Stimulated activated CD4-positive, alpha-beta T cell treated with anti-CD3 and anti-CD28 coated beads, Interleukin-4, amount 100 ng/mL, for 1 hour (primary cell): ENCODE measurements at places on chromosomes 13 and 19.

DNA sequence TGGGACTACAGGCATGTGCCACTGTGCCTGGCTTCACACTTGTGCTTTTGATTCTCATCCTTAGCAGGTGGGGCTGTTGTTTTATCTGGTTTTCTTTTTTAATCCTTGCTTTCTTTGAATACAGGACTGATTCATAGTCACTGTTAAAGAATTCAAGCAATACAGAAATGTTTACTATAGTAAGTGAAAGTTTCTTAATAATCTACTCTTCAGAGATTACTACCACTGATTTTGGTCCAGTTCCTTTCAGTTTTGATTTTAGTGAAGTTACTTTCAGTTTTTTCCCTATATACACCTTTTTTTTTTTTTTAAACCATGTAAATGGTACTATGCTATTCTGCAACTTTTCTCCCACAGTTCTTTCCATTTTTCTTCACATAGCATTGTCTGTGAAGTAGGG is 53.6 kb downstream of the GATAD2A start:
- no peak for DNase-seq

- peak; percentile 92 for DNase-seq
Observed at GRCh38 chr19:46856062-46857022, 4.5 kb upstream of the ARHGAP35 start.

DNA sequence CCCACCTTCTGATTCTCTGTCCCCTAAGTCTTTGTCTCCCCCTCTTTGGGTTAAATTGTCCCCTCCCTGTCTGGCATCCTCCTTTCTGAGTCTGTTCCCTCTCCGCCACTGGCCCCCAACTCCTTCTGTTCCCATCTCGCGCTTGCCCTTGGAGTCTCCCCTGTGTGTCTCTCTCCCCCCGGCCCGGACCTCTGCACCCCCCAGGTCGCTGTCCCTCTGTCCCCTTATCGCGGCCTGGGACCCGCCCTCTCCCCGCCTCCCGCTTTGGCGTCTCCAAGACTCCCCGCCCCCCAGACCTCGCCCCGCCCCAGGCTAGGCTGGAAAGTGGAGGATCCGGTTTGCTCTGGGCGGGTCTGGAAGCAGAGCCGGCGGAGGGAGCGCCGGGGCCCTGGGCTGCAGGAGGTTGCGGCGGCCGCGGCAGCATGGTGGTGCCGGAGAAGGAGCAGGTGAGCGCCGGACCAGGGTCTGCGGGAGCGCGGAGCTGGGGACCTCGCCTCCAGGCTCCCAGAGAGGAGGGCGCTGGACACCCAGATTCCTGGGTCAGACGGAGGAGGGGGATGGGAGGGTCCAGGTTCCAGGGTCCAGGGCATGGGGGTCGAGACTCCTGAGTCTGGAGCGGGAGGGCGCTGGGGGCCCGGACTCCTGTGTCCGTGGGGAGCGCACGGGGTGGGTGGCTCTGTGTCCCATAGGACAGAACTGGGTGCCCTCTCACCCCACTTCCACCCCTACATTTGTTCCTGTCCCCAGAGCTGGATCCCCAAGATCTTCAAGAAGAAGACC is at the start of gene TRPM4:
TRPM4 (plus strand) TSS at position 348 of the 780 bp plus-strand sequence; CDS start at position 423, 75 bp downstream.
- DNase-seq: peak; percentile 55

DNA sequence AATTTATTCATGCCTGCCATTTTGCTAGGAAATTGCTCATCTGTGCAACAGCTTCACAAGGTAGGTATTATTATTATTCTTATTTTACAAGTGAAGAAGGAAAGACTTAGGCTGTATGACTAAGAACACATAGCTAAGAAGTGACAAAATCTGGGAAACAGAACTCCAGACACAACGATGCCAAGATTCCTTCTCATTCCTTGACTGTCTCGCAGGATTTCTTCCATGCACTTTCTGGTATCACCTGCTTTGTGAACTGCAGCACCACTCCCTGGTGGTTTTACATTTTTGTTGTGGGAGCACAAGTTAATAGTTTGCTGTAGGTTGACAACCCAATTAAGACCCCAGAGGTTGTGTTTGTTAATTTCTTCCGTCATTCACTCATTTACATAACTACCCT is 188.5 kb downstream of the LACC1 start:
- DNase-seq: no peak

- no peak for DNase-seq
Observed at GRCh38 chr19:45793178-45793564, 526 bp upstream of the DMWD start.

GRCh38 chr19:55591555-55591954 is 7.8 kb downstream of the FIZ1 start:
- DNase-seq: no peak

GRCh38 chr19:30681162-30682100 is 309.2 kb downstream of the ZNF536 start:
- DNase-seq: no peak

GRCh38 chr13:40993987-40994386 is 25.1 kb downstream of the ELF1 start:
- no peak for DNase-seq

- DNase-seq: no peak
Observed at GRCh38 chr13:42113478-42113877, 65.0 kb downstream of the DGKH start.

- no peak for DNase-seq
Observed at GRCh38 chr13:49821216-49822009, 28.9 kb upstream of the KPNA3 start.

- no peak for DNase-seq
Observed at GRCh38 chr19:33902802-33903488, 106.3 kb downstream of the KCTD15 start.

GRCh38 chr13:41520016-41520659 is 62.8 kb downstream of the RGCC start:
- DNase-seq: no peak

GRCh38 chr19:46413262-46414031 is at the start of gene CCDC8:
Gene CCDC8 (minus strand): TSS chr19:46413564. CDS start chr19:46412810, 754 bp downstream.
- no peak for DNase-seq

- no peak for DNase-seq
Observed at GRCh38 chr19:40322951-40323615, 25.1 kb downstream of the C19orf47 start.

GRCh38 chr13:110240352-110240751 is 66.6 kb downstream of the COL4A1 start:
- no peak for DNase-seq

DNA sequence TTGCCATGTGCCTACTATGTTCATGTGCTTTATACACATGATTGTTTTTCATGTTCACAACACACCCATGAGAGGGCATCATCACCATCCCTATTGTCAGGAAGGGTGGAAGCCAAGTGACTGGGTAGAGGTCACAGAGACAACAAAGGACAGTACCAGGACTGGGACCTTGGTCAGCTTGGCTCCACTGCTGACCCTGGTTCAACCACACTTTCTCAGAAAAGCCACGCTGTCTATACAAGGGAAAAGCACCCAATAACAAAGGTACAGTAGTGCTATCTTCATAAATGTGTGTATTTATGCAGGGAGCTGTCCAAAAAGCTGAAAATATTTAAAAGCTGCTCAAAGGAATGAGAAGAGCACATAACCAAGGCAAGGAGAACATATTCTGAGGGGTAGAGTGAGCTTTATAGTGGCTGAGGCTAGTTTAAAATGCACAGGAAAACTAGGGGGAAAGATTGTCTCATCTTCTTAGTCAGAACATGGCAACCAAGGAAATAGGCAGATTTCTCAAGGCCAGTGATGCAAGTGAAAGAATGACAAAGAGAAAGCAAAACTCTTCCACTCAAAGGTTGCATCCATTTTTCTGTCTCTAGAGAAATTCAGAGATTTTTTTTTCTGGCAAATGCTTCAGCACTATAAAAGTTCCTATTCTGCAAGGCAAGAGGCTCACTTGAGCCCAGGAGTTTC is 415.0 kb downstream of the FOXO1 start:
- DNase-seq: no peak

- no peak for DNase-seq
Observed at GRCh38 chr19:57941593-57941992, 5.9 kb downstream of the ZNF256 start.

DNA sequence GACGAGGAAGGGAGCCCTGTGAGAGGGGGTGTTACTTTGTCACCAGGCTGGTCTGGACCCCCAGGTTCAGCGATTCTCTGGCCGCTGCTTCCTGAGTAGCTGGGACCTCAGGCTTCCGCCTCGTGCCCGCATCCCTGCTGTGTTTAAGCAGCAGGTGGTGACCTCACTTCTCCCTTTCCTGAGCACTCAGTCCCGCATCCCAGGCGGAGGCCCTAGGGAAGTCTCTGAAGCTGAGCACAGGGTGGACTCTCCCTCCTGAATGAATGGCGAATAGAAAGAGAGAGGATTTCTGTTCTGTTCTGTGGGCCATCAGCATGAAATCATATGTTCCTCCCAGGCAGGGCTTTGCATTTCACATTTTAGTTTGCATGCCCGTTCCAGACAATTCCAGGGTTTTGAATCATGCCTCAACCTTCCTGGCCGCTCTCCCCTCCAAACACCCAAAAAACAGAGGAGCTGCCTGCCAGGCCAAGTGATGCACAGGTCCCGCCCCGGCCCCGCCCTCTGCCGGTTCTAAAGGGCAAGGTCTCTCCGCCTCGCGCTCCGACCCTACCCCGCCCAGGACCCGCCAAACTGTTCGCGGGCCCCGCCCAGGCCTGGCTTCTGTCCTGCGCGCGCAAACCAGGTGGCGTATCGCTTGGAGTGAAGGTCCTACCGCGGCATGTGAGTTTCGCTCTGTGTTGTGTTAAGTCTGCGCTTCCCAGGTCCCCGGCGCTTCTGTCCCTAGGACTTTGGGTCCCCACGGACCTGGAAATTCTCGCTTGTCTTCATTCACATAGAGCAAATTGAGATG is 35.1 kb upstream of the ZNF808 start:
- DNase-seq: no peak

DNA sequence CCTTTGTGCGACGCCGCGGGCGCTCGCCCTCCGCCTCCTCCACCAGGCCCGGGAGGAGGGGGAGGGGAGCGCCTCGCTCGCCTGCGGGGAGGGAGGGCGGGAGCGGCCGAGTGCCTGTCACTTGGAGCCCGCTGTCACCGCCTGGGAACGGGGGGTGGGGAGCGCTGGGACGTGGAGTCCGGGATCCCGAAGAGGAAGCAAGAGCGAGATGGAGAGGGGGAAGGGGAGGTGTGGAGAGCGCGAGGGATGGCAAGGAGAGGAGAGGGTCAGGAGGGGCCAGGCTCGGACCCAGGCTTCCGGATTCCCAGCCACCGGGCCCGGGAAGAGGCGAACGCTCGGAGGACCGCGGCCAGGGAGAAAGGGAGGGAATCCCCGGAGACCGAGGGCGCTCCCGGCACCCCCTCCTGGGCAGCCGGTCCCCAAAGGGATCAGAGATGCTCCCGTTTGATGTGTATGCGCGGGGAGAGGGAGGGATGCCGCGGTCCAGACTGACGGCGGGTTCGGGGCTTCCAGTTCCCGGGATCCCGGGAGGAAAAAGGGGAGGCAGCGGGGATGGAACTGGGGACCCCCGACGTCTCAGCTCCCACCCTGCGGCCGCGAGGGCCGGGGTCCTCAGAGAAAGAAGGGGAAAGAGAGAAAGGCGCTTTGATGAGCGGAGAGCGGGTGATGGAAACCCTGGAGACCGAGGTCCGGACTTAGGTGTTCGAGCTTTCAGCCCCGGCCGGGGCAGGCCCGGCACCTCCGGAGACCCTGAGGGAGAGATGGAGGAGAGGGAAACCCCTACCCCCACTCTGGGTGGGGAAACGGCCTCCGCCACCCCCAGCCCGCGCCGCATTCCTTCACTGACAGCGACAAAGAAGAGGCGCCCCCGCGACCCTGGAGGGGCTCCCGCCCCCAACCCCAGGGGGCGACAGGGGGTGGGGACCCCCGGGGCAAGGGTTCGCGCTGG is 4.7 kb upstream of the DPF1 start:
- no peak for DNase-seq

DNA sequence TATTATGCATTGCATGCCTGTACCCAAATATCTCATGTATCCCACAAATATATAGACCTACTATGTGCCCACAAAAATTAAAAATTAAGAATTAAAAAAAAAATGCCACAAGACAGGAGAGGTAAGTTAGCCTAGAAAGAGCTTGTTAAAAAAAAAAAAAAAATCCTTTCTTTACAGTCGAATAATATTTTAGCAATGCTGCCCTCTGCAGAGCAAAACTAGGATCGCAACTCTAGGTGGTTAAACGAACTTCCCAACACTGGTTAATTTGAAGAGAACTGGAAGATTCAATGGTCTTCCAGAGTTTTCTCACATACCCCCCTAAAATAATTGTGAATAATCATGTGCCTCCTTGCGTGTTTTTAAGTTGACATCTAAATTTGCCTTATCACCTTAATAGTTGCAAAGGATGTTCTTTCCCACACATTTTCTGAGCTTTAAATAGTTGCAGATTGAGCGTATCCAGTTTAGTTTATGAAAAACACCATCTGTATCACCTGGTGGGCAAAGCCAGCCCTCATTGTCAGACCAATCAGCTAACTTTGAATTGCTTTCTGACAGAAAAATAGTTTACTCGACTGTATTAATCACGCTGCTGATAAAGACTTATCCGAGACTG is 47.4 kb upstream of the RCBTB2 start:
- DNase-seq: peak; percentile 72

GRCh38 chr13:27404680-27405079 is 19.7 kb upstream of the GTF3A start:
- DNase-seq: no peak

GRCh38 chr19:30175987-30176386 is 196.2 kb upstream of the ZNF536 start:
- DNase-seq: no peak

DNA sequence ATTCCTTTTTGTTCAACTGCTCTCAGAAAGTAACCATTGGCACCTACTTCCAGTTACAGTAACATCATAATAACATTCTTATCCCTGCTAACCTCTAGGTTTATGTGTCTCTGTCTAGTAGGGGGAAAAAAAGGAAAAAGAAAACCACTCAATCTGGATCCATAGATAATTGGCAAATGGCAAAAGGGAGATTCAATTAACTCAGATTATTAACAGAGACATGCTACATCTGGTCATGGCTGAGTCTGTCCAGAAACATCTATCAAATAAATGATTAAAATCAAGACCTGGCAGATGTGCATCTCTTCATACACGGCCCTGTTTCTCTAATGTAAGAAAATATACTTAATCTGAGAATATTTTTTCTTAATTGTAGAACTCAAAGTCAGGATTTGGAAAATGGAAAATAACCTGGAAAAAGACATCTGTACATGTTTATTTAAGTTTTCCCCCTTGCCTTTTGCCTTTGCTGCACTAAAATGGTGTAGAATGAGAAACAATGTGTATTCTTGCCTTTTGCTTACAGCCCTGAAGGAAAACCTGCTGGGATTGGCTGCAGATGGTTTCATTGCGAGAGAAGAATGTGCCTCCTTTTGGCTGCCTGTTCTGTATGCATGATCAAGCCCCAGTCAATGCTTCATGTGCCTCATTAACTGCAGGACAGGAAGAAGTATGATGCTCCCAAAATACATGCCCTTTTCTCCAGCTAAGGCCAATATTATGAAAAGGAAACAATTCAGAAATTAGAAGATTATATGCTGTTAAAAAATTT is 921.6 kb upstream of the PCDH20 start:
- no peak for DNase-seq

- DNase-seq: no peak
Observed at GRCh38 chr19:10642473-10643171, 11.5 kb upstream of the ILF3 start.
